GM12892 (cell line): ENCODE measurements at places on chromosomes 1 and 21.

GRCh38 chr1:160993544-160994193 lies 27.3 kb downstream of the F11R start:
- DNase-seq, result no peak

GRCh38 chr21:28832013-28832714 lies 160.5 kb downstream of the LTN1 start:
- no peak for DNase-seq

GRCh38 chr1:39269791-39270342 lies 65.4 kb downstream of the MACF1 start:
- no peak for DNase-seq

- DNase-seq, result no peak
These were observed 24.3 kb downstream of the HEYL start for GRCh38 chr1:39615086-39615673.

DNA sequence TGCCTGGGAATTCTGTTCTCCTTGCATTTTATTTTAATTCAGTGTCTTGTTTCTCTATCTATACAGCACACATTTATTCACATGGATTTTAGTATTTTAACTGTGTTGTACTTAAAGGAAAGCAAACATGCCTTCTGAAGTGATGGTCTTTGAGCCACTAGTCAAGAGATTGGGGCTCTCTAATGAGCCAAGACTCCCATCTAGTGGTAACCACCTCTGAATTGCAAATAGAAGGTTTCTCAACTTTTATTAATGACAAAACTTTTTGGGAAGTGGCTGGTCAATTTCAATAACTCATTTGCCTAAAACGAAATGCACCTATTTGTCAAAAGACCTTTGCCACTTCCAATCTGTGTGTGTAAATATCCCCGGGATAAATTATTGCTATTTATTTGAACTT lies 199.6 kb downstream of the LTN1 start:
- no peak for DNase-seq

DNA sequence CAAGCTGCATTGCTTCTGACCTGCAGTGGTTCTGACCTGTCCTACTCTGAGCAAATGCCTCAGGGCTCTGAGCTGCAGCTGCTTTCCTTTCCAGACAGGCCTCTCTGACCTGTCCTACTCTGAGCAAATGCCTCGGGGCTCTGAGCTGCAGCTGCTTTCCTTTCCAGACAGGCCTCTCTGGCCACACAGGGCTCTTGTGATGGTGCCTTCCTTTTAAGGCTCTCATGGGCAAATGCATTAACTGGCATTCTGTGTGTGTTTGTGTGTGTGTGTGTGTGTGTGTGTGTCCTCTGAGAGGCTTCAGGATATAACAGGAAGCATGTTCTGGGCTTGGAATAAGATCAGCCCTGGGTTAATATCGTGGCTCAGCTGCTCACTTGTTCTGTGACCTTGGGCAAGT lies 131.3 kb downstream of the NTPCR start:
- no peak for DNase-seq

DNA sequence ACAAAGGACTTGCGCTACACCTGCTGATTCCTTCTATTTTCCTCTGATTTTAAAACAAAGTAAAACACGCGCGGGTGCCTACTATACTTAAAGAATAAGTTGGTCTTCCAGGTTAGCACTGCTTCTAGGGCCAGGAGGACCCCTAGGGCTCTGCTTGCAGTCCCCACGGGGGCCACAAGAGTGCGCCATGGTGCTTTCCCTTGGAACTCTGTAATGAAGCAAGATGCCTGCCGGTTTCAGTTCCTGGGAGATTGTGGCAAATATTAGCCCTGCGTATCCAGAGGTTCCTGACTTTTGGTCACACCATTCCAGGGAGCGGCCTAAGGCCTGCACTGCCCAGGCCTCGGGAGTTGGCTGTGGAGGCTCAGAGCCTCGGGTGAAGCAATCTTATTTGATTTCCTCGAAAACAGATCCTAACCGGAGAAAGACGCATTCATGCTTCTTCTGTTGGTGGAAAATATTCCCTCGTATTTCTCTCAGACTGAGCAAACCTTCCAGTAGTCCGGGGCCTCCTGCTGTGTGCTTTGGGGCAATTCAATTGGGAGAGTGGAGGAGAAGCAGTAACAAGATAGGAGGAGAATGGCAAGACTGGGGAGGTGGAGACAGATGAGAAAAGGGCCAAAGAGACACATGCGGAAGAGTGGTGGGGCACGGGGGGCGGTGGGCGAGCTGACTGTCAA lies 25.3 kb downstream of the ADAM30 start:
- DNase-seq, result peak; percentile 16

DNA sequence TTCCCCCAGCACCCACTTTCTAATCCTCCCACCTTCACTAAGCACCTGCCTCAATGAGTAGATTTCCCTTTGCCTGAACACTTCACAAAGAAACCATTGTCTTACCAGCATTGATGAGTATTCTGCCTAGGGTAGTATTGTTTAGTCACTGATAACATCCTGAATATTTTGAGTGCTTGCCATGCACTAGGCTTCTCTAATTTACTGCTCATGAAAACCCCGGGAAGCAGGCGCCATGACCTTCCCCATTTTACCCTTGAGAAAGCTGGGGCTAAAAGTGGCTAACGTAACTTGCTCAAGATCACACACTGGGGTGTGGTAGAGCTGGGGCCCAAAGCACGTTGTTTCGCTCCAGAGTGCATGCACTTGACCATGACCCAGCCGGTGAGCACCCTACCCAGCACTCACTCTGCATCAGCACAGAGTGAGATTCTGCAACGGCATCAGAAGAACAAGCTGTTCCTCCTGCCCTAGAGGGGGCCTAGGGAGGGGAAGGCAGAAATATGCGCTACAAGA lies 10.6 kb upstream of the F3 start:
- no peak for DNase-seq

DNA sequence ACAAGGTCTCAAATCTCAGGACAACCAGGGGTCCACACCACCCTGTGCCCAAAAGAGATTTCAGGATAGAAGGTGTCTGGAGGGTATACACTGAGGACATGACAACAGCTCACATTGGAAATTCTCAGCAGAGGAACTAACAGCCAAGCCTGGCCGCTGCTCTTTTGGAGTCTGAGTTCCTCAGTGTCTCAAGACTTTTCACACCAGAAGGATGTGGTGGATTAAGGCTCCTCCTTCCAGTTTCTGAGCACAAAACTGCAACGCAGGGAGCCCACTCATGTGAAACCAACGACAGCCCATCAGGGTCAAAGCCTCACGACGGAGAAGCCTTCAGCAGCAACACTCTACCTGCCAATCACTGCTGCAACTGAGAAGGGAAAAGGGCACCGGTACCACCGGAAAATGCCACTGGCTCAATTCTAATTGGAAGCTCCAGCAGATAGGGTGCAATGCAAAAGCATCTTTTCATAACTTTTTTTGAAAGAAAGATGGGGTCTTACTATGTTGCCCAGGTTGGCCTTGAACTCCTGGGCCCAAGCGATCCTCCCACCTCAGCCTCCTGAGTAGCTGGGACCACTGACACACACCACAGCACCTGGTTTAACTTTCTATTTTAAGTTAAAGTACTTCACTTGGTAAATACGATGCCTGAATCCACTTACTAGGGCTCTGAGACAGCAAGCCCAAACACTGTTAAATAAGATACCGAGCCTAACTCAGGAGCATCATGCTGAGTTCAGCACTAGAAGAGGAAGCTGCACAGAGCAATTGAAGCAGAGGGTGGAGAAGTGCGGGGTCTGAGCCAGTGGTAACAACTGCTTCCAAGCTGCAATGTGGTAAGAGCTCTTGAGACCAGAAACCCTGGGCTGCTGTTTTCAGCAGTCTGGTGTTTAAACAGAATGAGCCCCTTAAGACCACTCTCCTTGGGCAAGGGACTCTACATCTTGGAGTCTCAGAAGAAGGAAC lies 7.8 kb downstream of the CAPZB start:
- peak; percentile 42 for DNase-seq

DNA sequence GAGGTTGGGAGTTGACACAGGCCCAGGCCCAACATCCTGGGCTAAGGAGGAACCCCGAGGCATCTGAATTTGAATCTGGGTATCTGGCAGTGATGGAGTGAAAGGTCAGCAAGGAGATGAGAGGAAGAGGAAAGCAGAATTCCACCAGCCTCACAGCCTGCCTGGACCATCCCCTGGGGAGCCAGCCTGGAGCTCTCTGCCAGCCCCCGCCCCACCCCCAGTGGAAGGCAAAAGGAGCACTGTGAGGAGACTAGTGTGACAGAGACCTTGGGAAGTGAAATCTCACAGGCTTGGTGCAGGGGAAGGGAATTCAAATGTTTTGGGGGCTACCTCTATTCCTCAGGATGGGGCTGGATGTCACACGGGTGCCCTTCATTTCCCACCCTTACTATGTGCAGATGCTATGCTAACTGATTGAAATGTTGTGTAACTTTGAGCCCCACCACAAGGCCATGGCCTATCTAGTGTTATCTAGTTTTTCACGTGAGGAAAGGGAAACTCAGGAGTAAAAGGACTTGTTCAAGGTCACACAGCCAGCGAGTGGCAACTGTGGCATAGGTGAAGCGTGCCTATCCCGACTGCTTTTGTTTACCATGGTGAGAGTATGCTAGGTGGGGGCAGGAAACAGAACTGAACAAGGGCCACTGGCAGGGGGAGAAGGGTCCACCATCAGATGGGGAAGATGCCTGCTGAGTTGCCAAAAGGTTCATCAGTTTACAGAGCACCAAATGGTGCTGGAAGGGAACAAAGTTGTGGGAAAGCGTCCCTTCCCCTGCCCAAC lies 29.8 kb downstream of the AHDC1 start:
- DNase-seq, result no peak

DNA sequence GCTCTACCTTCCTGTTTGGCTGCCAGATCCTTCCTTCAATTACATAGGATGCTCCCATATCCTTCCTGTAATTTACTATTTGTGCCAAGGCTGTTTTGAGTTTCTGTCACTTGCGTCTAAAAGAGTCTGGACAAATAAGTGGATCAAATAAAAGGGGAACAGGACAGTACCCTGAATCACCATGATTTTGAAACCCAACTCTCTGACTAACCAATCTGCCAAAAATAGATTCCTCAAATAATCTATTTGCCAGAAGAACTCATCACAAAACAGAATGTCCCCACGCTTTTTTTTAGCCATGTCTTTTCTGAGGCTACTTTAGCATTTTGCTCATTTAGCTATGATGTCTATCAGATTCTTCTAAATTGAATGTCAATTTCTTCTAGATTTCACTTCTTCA lies 392.6 kb downstream of the NTNG1 start:
- no peak for DNase-seq

DNA sequence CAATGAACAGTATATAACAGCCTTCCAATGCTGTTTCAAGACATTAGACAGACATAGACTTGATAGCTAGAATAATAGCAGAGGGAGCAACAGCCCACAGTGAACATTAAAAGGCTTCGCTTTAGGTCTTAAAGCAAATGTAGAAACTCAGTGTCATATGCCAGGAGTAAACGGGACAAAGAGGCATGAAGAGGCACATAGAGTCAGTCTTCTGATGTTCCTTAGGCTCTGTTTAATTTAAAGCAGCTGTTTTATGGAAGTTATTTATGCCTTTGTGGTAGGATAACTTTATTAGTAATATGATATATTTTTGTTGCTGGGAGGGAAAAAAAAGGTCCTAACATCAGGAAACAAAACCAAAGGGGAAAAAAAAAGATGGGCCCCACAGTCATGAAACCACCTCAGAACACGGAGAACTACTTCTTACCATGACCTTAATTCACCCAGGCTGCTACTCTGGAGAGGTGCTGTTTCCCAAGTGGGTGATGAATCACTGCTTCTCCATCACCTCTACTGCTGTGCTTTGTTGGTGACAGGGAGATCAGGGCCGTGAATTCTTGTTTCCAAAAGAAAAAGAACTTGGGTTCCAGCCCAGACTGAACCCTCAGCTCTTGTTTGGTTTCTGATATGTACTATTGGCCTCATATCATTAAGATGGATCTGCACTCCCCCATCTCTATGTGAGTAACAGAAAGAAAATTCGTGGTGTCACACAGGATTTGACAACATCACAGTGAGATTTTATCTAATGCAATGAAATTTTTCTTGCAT lies 616.9 kb downstream of the KIF26B start:
- no peak for DNase-seq

GRCh38 chr1:158998781-158999161 lies 10.9 kb upstream of the IFI16 start:
- peak; percentile 16 for DNase-seq

DNA sequence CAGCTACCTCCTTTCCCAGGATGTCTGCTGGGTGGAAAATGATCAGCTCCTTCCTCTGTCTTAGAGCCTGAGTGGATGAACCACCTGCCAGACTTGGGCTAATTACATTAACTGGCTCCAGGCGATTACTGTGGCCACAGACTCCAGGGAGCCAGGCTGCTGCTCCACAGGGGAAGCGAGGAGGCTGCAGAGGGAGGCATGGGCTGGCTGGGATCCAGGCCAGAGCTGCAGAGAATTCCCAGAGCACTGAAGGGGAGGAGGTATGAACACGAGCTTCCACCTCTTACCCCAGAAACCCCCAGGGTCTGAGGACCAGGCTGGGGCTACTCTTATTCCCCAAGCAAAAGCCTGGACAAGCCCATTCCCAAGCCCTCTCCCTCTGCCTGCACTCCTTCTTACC lies 136.0 kb upstream of the KLHDC7A start:
- DNase-seq, result no peak

DNA sequence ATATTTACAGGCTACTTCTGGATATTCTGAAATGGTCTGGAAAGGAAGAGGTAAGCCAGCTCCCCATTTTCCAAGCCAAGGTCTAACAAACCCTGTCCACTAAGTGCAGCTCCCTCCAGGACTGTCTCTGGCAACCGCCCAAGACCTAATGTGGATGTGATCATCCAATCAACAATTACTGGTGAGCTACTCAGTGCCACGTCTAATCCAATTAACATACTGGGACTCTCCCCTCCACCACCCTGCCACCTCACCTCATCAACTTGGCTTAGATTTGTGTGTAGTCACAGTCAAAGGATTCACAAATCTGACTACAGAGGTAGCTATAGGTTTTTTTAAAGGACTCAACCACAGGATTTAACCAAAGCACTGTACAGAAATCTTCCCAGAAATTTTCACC lies 25.4 kb upstream of the S100A7 start:
- no peak for DNase-seq

- no peak for DNase-seq
These were observed 15.4 kb upstream of the XPR1 start for GRCh38 chr1:180616439-180616838.

- DNase-seq, result peak; percentile 58
These were observed 2.2 kb downstream of the PAQR6 start for GRCh38 chr1:156245451-156246232.

GRCh38 chr1:101196668-101197067 lies 40.2 kb upstream of the S1PR1 start:
- no peak for DNase-seq

- no peak for DNase-seq
These were observed 13.6 kb downstream of the ZYG11B start for GRCh38 chr1:52739699-52740467.
